ENCODE measurements at places on chromosomes 11 and 22.
A peak's percentile ranks its signal among the peaks of the same experiment; 100 is the strongest.

DNA sequence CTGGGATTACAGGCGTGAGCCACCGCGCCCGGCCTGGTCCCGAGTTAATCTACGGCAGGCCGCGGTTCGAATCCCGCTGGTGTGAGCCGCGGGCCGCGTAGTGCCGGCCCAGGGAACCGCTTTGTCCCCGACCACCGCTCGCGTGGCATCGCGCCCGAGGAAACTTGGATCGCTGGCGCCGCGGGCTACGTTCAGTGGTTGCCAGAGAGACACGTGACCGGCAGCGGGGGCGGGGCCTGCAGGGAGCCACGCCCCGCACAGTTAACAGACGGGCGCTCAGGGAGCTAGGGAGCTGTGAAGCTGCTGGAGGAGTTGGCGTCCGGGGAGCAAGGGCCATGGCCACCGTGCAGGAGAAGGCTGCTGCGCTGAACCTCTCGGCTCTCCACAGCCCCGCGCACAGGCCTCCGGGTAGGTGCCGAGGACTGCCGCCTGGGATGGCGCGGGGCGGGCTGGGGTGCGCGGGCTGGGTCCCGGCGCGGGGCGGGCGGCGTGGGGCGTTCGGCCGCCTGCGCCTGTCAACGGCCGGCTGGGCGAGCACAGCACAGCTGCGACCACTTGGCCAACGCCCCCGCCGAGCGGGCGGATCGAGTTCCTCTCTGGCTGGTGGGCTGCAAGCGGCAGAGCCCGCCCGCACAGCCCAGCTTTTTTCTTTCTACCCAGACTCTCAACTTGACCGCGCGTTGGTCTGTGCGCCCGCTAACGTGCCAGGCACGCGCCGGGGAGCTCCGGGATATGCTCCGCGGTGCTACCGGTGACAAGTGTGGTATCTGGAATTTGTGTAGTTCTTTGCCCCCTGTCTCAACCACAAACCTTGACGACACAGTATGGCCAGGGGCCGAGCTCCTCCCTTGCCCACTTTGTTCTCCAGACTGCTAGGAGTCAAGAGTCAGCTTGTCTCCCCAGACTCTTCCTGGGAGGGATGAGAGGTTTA is at the start of gene DEPDC7:
Gene DEPDC7, plus strand, starts transcription at position 258 of the 931 bp plus-strand sequence. Its CDS starts 78 bp downstream, at position 336.
- peak; percentile 43 for DNase-seq

DNA sequence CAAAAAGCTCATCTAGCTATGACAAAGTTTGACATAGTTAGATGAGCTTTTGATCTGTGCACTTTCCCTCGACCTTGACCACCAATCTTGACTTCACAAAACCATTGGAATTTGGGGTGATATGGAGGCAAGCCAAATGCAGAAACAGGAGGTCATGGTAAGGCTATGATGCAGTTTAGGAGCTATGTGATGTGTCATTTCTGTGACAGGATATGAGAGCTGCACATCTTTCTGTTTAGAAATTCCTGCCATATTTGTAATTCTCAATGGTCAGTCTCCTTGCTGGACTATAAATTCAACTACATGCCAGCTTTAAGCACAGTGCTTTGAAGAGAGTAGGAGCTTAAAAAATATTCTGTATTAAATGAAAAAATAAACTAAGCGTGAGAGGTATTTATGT is 12.9 kb downstream of the OR51B6 start:
- no peak for DNase-seq

DNA sequence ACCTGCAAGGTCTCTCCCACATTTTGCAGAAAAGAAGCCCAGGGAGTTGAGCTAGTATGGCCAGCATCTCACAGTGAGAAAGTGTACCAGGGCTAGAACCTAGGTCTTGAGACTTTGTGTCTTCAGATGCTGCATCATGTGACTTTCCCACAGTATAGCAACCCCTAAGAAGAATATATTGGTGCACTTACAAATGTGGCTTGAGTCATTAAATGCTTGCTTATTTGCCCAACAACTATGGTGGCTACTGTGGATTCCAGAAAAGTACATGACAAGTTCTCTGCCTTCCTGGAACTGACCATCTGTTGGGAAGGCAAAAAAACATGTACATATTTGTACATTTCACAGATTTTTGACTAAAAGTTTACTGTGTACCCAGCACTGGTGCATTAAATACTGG is 55.0 kb downstream of the POLD3 start:
- DNase-seq, result no peak

DNA sequence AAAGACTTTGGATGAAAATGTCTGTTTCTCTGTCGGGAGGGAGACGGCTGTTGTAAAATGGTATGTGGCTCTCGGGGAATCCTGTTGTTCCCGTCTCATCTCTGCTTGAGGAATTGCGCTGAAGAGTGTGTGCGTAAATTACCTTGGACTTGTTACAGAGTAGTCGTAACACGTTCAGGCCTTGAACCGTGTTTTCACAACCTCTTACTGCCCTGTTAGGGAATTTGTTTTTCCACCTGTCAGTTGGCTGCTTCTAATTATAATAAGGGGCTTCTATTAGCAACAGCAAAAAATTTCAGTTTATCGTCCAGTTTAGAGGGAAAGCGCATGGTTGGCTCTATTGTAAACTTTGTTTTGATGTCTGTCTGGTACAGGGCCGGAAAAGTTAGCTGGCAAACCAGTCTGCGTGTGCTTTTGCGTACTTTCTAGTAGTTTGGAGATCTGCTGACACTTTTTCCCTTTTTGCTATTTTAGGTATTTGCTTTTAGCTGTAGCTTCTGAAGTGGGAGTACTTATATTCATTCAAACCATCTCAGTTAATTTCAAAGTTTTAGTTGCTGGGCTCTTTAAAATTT is 1.5 kb downstream of the HIPK3 start:
- DNase-seq, result peak; percentile 61

GRCh38 chr11:44143987-44144909 is 48.8 kb downstream of the EXT2 start:
- DNase-seq, result no peak

GRCh38 chr11:118537409-118537980 is 6.5 kb downstream of the TMEM25 start:
- no peak for DNase-seq

GRCh38 chr11:76613901-76614300 is 56.6 kb downstream of the LRRC32 start:
- no peak for DNase-seq

DNA sequence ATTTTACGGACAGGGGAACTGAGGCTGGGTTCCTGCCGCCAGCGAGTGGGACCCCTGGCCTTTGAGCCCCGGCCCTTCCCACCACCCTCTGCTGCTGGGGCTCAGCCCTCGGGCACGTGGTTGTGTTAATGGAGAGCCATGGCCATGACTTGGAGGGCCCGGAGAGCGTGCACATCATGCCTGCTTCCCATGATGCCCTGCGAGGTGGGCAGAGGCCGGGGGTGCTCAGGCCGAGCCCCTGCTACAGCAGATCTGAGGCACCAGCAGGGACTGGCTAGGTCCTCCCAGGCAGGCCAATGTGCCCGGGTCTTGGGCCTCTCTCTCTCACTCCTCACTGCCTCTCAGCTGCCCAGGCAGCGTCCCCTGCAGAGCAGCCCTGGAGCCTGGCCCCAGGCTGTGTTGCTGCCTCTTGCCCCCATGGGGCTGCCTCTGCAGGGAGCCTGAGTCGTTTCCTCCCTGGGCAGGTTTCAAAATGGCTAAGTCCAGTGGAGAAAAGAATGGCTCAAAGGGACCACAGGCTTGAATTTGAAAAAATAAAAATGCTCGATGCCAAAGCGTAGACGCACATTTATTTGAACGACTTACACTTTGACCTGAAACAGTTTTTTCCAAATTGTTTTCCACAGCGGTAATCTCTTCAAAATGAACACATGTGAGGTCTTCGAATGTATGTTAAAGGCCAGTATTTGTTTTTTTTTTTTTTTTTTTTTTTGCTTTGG is 72.6 kb upstream of the CLDN5 start:
- peak; percentile 51 for DNase-seq

GRCh38 chr11:416757-417621 is 2.2 kb upstream of the SIGIRR start:
- no peak for DNase-seq

- DNase-seq, result no peak
Observed at GRCh38 chr11:125454047-125454446, 42.0 kb downstream of the FEZ1 start.

- no peak for DNase-seq
Observed at GRCh38 chr11:283405-284104, 5.3 kb downstream of the NLRP6 start.

GRCh38 chr11:69301081-69301454 is 7.1 kb downstream of the MYEOV start:
- no peak for DNase-seq

GRCh38 chr11:111765320-111765983 is 737 bp downstream of the PPP2R1B start:
- peak; percentile 9 for DNase-seq

DNA sequence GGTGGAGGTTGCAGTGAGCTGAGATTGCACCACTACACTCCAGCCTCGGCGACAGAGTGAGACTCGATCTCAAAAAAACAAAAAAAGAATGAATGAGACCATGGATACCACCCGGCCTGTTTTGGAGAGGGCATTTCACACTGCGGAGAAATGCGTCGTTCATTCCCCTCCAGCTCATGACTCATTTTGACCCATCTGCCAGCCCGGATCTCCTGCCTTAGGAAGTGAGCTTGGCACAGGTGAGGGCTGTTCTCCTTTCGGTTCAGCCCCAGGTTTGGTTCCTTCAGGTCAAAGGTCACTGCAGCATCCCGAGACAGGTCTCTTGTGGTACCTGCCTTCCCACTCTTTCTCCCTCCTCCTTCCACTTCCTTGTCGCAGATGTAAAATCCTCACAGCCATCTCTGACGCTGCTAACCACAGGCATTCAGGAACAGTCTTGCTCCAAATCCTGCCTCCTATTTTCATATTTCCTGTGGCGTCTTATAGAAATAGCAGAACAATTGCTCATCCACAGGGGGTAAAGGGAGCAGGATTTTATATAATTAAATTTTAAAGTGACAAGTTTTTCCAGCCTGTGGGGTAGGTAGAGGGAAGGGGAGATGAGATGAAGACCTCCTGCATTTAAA is 517.9 kb downstream of the NTM start:
- no peak for DNase-seq

- no peak for DNase-seq
Observed at GRCh38 chr11:32751381-32751780, 43.1 kb downstream of the CCDC73 start.

DNA sequence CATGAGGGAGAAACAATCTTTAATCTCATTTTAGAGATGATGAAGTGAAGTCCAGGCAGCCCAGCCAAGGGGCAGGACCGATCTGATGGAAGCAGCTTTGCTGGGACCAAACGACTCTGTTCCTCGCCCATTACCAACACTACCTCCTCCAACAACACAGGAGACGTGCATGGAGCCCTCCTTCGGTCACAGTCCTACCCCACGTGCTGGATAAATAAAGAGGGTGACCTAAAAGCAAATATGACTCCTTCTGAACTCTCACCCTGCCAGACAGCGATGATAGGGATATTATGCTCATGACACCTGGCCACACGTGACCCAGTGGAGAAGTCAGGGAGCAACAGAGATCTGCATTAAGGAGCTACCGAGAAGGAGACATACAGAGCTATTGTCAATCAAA is 26.0 kb downstream of the SCGB1A1 start:
- DNase-seq, result no peak

GRCh38 chr22:24564376-24565058 is 8.7 kb downstream of the SNRPD3 start:
- no peak for DNase-seq

DNA sequence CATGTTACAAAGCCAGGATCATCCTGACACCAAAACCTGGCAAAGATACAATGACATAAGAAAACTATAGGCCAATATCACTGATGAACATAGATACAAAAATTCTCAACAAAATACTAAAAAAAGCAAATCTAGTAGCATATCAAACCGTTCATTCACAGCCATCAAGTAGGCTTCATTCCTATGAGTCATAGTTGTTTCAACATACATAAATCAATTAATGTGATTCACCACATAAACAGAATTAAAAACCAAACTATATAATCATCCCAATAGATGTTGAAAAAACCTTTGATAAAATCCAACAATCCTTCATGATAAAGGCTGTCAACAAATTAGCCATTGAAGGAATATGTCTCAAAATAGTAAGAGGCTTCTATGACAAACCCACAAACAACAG is 1007.2 kb upstream of the RAG2 start:
- DNase-seq, result no peak

DNA sequence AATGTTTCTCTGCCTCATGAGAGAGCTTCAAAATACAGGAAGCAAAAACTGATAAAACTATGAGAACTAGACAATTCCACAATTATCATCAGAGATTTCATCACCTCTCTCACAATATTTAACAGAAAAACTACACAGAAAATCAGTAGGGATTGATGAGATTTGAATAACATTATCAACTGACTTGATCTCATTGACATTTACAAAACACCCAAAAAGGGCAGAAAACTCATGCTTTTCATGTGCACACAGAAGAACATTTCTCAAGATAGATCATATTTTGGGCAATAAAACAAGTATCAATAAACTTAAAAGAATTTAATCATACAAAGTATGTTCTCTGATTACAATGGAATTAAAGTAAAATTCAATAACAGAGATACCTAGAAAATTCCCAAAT is 35.6 kb downstream of the BTBD10 start:
- DNase-seq, result no peak

DNA sequence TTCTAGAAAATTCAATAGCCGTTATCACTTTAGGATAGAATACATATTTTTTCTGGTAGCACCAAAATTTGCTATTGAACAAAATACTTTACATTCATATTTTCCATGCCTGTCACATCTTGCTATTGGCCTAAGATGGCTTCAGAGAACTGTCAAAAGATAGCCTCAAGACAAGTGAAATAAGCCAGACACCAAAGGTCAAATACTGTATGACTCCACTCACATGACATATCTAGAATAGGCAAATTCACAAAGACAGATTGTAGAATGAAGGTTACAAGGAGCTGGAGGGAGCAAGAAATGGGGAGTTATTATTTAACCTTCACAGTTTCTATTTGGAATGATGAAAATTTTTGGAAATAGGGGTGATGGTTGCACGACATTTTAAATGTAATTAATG is 223.7 kb upstream of the ZC3H12C start:
- DNase-seq, result no peak

GRCh38 chr11:116991491-116991890 is 106.7 kb downstream of the SIK3 start:
- DNase-seq, result no peak

All from OCI-LY7 (cell line).